Gastrocnemius medialis (tissue), 4 donors: ENCODE measurements at places on chromosomes 3 and 15. TPM values are rescaled to one million over a fixed set of nuclear protein-coding genes. Genes with fewer than 3 reads are reported as not detected.

DNA sequence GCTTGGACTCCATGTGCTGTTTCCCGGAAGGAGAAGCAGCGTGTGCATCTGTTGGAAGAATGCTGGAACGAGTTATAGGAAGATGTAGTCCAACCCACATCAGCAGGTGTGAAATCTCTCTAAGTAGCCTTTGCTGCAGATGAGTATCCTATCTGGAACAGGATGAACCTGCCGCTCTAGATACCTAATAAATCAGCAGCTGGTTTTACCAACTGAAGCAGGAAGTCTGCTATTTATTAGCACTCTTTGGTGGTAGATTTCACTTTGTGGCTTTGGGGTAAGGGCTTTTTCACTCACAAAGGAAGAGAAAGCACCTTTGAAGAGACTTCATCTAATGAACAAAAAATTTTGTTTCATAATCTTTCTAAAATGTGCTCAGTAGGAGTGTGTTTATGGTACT, 66.4 kb downstream of the DCUN1D1 start:
- H3K36me3 ChIP-seq, result no peaks in the 10 kb centered on the region
- no peak overlapping the region for H3K4me3 ChIP-seq
- no peaks in the 10 kb centered on the region for H3K27me3 ChIP-seq
- H3K27ac ChIP-seq, result no peak overlapping the region
- no peak for DNase-seq

- DNase-seq, result no peak
- H3K4me3 ChIP-seq, result no peak overlapping the region
- H3K27me3 ChIP-seq, result no peaks in the 10 kb centered on the region
- H3K27ac ChIP-seq, result no peak overlapping the region
- H3K36me3 ChIP-seq, result no peaks in the 10 kb centered on the region
- no peaks in the 10 kb centered on the region for H3K4me1 ChIP-seq
Observed at GRCh38 chr3:1766384-1766783, 332.3 kb upstream of the CNTN4 start.

DNA sequence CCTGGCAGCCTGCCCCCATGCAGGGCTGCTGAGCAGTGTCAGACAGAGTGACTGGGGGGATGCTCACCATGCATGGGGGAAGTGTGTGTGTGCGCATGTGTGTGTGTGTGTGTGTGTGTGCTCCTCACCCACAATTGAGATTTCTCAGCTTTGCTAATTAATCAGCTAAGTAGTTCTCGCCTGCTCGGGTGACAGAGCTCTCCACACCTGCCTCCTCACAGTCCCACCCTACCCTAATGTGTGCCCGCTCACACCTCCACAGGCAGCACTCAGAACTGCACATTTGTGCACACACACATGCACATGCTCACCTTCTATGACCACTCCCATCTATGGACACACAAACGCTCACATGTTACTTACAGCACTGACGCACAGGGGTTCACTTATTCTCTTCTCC, 37.3 kb downstream of the CACNA2D2 start:
- DNase-seq, result no peak
- H3K4me1 ChIP-seq, result no peaks in the 10 kb centered on the region
- H3K27me3 ChIP-seq, result no peaks in the 10 kb centered on the region
- no peak overlapping the region for H3K4me3 ChIP-seq

GRCh38 chr3:151879679-151880415, 6.4 kb downstream of the SUCNR1 start:
- no peak overlapping the region for H3K4me3 ChIP-seq
- H3K27ac ChIP-seq, result no peak overlapping the region

- H3K4me1 ChIP-seq, result peaks cover 6% of the 10 kb centered on the region
- H3K36me3 ChIP-seq, result no peaks in the 10 kb centered on the region
- H3K27me3 ChIP-seq, result no peaks in the 10 kb centered on the region
- no peak overlapping the region for H3K27ac ChIP-seq
Observed at GRCh38 chr3:11140030-11140712, 14.1 kb upstream of the HRH1 start.

DNA sequence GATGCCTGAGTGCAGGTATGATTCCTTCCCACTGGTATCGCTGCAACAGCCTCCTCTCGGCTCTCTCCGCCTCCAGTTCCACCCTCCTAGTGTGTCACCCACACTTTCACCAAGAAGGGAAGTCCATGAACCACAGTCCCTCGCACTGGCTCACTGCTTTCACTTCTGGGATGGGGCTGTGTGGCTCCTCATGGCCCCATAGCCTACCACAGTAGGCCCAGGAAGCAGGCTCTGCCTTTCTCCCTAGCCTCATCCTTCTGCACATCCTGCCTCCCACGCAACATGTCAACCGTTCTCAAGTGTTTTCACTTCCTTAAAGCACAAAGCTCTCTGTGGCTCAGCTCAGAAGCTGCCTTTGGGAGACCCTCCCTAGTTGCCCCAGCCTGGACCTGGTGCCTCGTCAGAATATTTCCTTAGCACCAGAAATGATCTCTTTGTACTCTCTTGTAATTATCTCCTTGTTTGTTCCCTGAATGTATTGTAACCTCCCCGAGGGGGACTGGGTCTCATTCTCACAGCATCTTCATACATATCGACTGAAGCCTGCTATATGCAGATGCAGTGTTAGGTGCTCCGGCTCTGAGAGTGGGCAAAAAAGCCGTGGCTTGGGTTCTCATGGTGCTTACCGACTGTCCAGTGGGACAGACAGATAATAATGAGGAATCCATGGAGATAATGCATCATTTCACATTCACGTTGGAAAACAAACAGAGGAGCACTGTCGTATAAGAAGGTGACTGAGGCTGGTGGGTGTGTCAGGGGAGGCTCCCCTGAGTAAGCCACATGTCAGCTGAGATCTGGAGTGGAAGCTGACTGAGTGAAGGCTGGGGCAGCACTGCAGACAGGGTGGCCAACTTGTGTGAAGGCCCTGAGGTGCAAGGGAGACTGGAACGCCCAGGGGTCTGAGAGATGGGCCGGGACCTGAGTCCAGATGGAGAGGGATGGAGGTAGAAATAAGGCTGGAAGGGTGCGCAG, 107.1 kb downstream of the DGKG start:
- H3K36me3 ChIP-seq, result no peaks in the 10 kb centered on the region
- H3K4me1 ChIP-seq, result no peaks in the 10 kb centered on the region
- no peaks in the 10 kb centered on the region for H3K27me3 ChIP-seq
- no peak for DNase-seq
- H3K4me3 ChIP-seq, result no peak overlapping the region

PDE8A gene
- total RNA-seq, result 10.8 TPM

IQCF5 gene
- not detected for total RNA-seq

GRCh38 chr15:75389791-75390382, 21.5 kb upstream of the MAN2C1 start:
- peaks cover 82% of the 10 kb centered on the region for H3K36me3 ChIP-seq
- DNase-seq, result no peak
- no peak overlapping the region for H3K4me3 ChIP-seq
- no peaks in the 10 kb centered on the region for H3K4me1 ChIP-seq

TERC gene
- total RNA-seq, result 18.4 TPM

GRCh38 chr15:78859971-78860719, 12.5 kb upstream of the MORF4L1 start:
- peak overlapping the region; percentile 54 for H3K4me3 ChIP-seq
- H3K27me3 ChIP-seq, result no peaks in the 10 kb centered on the region
- peak overlapping the region; percentile 24 for H3K27ac ChIP-seq
- H3K36me3 ChIP-seq, result no peaks in the 10 kb centered on the region

DNA sequence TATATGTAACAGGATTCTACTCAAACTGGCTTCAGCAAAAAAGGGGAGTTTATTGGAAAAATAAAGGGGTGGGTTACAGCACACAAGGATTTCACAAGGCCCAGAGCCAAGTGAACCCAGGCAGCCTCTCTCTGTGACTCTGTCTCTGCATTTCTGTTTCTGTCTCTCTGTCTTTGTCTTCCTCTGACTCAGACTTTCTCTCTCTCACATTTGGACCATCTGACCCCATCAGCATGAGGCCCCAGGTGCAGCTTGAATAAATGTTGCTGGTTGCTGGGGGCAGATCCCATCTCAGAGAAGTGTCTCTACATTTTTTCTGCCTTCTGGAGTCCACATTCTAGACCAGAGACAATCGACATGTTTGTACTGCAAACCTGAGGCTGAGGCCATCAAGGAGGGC, 45.0 kb downstream of the RPLP1 start:
- H3K36me3 ChIP-seq, result no peaks in the 10 kb centered on the region
- no peaks in the 10 kb centered on the region for H3K27me3 ChIP-seq
- H3K4me1 ChIP-seq, result peaks cover 14% of the 10 kb centered on the region
- no peak overlapping the region for H3K4me3 ChIP-seq
- H3K27ac ChIP-seq, result no peak overlapping the region
- DNase-seq, result no peak

DNA sequence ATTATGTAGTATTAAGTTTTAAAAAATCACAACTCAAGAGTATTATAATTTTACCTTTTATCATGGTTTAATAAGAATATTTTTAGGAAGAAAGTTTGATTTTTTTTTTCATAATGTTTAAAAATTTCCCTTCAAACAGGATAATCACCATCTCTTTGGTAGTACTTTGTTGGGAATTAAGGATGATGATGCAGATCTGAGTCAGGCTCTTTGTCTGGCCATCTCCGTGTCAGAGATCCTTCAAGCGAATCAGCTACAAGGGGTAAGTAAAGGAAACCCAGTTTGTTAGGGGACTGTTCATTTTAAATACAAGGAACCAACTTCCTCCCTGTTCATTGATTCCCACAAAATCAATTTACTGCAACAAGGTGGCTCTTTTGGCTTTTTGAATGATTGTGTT, 36.8 kb upstream of the NIT2 start:
- no peaks in the 10 kb centered on the region for H3K27me3 ChIP-seq
- DNase-seq, result no peak
- H3K4me3 ChIP-seq, result no peak overlapping the region
- H3K4me1 ChIP-seq, result peaks cover 4% of the 10 kb centered on the region
- H3K27ac ChIP-seq, result no peak overlapping the region

GP9 gene
- 0.42 TPM for total RNA-seq

DNA sequence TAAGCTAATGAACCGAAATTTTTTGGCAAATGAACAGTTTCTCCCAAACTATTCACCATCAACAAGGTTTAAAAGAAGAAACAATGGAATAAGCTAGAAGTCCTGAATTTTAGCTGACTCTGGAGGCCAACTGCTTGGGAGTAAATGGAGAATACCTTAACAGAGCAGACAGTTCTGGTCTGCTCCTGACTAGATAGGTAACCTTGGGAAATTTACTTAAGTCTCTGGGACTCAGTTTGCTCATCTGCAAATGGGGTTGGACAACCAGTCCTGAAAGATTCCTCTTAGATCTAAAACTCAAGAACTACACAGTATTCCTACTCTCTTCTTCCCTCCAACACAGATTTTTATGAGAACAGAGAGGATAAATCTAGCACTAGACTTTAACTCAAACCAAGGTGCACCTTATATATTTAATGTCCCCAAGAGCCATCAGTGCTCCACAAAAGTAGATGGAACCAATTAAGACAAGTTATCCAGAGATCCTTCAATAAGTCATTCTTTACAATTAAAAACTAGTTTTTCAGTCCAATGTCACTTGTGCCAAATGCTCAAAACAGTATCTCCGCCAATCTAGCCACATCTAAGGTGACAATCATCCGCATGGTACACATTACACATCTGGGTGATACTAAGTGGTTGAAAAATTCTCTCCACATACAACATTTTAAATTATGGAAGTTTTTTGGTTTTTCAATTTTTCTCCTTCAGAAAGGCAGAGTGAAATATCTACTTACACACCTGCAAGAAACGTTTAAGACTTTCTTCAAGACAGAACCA, 1.5 kb downstream of the RHOA start:
- H3K27ac ChIP-seq, result peak overlapping the region; percentile 85
- no peak for DNase-seq
- H3K36me3 ChIP-seq, result peaks cover 9% of the 10 kb centered on the region
- H3K4me1 ChIP-seq, result peaks cover 66% of the 10 kb centered on the region

DNA sequence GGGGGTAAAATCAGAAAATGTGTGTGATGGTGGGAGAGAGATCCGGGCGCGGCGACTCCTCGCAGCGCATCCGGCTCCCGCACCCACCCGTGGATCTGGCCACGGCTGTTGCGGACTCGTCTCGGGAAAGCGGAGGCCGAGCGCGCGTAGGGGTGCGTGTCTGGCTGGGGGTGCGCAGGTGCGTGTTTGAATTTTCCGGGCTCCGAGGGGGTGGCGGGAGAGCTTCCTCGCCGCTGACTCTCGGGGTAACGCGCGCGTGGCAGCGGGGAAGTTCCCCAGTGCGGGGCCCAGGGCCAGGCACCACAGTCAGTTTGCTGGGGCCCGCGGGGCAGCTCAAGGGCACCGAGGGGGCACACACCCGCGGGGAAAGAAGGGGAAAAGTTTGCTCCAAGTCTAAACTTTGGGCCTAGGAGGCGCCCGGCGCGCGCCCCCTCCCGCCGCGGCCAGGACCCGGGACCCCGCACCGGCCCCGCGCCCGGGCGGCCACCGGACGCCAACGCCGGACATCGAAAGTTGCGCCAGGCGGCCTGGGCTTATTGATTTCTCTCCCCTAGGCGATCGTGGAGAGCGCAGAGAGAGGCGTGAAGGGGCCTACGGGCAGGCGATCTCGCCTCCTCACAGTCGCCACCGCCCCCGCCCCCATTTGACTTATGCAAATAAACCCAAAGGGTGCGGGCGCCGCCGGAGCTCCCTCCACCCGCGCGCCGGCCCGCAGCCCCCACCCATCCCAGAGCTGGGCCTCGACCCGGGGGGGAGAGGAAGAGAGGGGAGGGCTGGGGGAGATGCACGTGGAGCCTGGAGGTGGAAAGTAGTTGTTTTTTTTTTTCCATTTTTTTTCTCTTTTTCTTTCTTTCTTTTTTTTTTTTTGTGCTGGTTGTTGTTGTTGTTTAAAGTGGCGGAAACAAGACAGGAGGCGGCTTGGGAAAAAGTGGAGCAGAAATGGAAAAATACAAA, 639 bp downstream of the FOXP1 start:
- peaks cover 31% of the 10 kb centered on the region for H3K4me1 ChIP-seq
- peak; percentile 58 for DNase-seq
- H3K27ac ChIP-seq, result peak overlapping the region; percentile 94
- H3K36me3 ChIP-seq, result no peaks in the 10 kb centered on the region
- peak overlapping the region; percentile 90 for H3K4me3 ChIP-seq

DNA sequence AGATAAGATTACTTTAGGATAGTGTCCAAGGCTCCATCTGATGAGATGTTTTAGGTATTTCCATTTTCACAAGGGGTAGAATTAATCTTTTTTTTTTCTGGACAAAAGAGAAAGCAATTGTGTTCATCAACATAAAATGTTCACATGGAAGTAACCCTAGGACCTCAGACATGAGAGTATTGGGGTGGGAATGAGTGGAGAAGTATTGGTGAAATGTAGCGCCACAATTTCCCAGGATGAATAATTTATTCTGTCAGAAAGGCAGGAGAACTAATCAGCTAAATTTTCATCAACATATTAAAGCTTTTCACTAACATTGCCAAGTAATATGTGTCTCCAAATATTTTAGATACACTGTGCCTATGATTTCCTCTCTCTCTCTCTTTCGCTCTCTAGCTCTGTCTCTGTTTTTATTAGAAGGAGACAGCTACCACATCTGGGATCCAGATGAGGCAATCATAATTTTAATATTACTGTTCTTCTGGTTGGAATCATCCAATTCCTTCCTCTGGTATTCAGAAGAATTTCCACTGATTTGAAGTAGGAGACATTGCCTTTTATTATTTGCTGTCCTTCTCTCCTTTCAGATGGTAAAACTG, 21.6 kb upstream of the ZNF280D start:
- H3K27me3 ChIP-seq, result no peaks in the 10 kb centered on the region
- no peak overlapping the region for H3K4me3 ChIP-seq
- no peak for DNase-seq
- no peak overlapping the region for H3K27ac ChIP-seq
- H3K36me3 ChIP-seq, result no peaks in the 10 kb centered on the region

SERINC4 gene
- not detected for total RNA-seq

ROPN1B gene
- total RNA-seq, result 1.3 TPM

LTF gene
- total RNA-seq, result 1.5 TPM

SPINT1 gene
- 0.42 TPM for total RNA-seq

NKIRAS1 gene
- total RNA-seq, result 39.7 TPM

- H3K27ac ChIP-seq, result peak overlapping the region; percentile 48
- peaks cover 35% of the 10 kb centered on the region for H3K4me1 ChIP-seq
- H3K36me3 ChIP-seq, result no peaks in the 10 kb centered on the region
- no peaks in the 10 kb centered on the region for H3K27me3 ChIP-seq
Observed at GRCh38 chr3:17233398-17233800, 348.6 kb downstream of the PLCL2 start.
